ENCODE measurements at places on chromosomes 12 and 14.

DNA sequence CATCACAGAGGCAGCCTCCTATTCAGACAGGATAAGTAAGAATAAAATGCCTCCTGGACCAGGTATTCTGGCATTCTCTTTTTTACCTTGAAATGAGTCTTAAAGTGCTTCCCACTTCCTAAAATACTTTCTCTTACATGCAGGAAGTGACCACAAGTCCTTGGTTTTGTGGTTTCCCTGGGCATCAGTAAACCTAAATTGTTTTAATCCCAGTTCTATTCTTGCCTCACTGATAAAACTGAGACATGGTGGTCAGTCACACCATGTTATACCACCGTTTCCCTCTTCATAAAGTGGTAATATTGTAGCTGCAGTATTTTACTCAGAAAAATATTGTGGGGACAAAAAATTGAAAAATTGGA, 1.2 kb upstream of the SALL2 start:
- no peak for DNase-seq

- DNase-seq: no peak
Measured at GRCh38 chr12:123942238-123942653, 30.4 kb downstream of the CCDC92 start.

DNA sequence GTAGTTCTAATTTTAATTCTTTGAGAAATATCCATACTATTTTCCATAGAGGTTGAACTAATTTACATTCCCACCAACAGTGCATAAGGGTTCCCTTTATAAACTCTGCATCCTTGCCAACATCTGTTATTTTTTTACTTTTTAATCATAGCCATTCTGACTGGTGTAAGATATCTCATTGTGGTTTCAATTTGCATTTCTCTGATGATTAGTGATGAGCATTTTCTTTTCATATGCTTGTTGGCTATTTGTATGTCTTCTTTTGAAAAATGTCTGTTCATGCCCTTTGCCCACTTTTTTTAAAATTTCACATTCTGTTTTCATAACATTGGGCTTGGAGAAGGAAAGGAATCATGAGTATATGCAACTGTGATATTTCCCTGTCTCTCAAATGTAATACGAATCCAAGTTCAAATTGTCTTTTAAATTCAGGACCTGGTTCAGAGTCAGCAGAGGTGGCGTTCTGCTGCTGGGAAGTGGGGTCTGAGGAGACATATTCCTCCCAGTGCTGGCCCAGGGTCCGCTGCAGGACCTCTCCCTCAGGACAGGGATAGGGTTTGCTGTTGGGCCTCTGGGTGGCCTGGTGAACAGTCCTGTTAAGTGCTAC, 81.2 kb upstream of the ETV6 start:
- DNase-seq: no peak

- no peak for DNase-seq
Measured at GRCh38 chr12:88579601-88580050, 645 bp downstream of the KITLG start.

- DNase-seq: no peak
Measured at GRCh38 chr12:6852651-6853354, 853 bp downstream of the USP5 start.

DNA sequence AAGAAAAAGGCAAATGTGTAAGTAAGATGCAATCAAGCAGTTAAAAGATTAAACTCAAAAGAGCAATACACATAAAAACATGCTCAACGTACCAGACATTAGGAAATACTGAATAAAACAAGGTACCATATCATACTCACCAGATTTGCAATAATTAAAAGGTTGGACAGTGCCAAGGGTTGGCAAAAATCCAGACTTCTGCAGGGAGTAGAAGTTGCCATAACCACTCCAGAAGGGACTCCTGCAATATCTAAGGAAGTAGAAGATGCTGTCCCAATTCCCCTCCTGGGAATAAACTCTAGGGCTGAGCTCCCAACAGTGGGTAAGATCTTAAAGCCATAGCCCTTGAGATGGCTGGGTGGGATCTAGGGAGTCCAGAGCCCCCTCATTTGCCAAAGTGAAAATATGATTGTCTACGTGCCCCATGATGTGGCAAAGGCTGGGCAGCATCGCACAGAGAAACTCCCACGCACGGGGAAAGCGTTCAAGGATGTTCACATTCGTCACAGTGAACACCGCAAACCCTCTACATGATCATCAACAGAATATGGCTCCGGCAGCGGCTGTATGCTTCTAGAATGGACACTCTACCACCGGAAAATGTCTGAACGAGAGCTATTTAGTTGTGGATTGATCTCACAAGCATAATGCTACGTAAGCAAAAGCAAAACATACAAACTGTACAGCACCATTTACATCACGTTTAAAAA, 12.3 kb downstream of the KCTD10 start:
- DNase-seq: no peak

GRCh38 chr14:50835280-50835679, 4.3 kb upstream of the NIN start:
- no peak for DNase-seq

GRCh38 chr12:69042970-69043369, 110.0 kb upstream of the CPM start:
- no peak for DNase-seq

- no peak for DNase-seq
Measured at GRCh38 chr12:106773286-106774004, 1.0 kb upstream of the RIC8B start.

- no peak for DNase-seq
Measured at GRCh38 chr12:22719745-22720144, 94.8 kb downstream of the ETNK1 start.

DNA sequence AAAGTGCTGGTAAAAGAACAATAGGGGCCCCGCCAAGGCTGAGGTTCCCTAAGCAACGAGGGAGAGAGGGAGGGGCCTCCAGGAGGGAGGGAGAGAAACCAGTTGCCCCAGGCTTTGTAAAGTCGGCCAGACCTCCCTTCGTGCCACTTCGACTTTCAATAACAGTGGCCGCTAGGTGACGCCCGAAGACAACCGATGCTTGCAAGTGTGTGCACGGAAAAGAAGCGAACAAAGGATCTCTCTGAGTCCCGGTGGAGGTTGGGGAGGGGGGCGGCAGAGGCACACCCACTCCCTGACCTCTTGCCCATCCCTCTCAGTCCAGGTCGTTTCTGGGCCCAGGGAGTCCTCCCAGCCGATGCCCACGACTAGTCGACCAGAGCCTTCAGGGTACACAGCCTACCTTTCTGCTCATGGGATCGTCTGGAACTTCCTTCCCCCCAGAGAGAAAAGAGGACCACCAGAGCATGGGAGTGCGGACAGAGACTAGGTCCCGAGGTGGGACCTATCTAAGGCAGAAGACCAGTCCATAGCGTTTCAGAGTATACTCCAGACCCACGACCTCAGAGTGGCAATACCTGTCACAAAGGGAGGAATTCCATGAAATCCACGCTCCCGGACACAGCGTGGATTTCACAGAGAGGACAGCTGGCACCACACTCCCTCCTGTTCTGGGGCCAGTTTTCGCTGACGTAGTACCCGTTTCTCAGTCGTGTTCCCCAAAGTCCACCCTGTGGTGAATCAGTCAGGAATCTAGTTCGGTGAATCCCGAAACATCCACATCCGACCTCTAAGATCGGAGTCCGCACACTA, 262.7 kb upstream of the ALG10B start:
- DNase-seq: no peak

- no peak for DNase-seq
Measured at GRCh38 chr12:3357950-3358525, 133.0 kb upstream of the PRMT8 start.

DNA sequence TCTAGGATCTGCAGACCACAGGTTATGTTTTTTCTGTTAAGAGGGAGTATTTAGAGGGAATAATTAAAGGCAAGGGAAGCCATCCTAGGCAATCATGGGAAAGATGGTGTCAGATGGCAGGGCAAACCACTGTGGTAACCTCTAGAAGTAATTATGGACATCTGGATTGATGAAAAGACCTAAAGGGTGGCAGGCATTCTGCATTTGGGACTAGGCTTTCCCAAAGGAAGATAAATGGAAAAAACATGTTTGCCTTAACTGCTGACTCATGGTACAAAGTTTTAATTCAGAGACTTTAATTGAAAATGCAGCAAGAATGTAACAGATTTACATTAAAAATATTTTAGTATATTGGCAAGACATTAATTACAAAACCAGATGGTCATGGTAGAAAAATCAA, 88.1 kb downstream of the TMEM30B start:
- no peak for DNase-seq

Measured in NCI-H2081 treated with DMSO at 0.1 percent for 48 hours (cell line).